Activated effector memory CD4-positive, alpha-beta T cell treated with Interleukin-2 at 50 U/mL for 16 hours (primary cell): ENCODE measurements at places on chromosomes 4 and X.

DNA sequence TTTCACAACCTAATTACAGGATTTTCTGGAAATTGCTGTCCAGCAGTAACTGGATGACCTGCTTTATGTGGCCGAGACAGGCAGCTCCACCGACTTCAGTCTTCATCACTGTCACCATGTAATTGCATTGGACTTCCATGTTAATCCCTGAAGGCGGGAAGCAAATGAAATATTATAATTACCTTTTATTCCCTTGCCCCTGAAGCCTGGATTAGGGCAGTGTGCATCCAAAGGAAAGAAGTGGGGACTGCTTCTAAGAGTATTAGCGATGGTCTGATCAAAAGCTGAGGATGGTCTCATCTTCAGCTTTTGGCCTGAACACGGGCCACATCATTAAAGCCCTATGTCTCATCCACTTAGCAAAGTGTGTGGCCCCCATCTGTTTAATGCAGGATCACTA is 311.6 kb upstream of the GALNT7 start:
- DNase-seq: no peak

DNA sequence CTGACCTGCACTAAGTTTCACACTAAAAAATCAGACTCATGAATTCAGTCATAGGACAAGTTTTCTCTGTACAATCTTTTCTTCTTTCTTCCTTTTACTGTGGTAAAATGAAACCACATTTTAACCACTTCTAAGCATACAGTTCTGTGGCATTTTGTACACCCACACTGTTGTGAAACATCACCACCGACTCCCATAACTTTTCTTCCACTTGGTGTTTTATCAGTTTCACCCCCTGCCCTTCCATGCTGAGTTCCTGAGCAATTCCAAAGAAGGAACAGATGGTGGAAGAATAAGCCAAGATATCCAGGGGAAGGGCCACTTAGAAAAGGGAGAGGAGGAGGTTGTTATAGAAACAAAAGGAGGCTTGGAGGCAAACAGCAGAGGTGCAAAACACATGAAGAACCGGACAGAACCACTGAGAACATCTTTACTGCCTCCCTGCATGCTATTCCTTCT is 22.6 kb downstream of the SLC25A4 start:
- DNase-seq: no peak

DNA sequence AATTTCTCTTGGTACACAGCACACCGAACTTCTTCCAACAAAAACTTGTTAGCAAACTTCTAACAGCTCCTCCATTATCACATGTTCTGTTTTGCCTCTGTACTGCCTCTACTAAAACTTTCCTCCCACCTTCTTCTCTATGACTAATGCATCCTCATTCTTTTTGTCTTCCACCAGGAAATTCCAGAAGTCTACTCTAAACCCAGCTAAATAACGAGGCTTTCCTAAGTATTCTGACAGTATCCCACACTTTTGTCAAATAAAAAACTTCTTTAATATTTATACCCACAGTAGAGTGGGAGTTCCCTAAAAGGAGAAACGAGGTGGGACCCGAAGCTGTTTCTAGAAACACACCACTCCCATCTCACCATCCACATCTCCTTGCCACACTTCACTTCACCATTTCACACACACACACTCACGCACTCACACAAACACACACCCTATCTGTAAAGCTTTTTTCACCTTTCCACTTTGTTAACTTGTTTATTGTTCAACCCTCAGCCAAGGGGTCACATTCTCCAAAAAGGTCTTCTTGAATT is 280.3 kb downstream of the ARAP2 start:
- no peak for DNase-seq

DNA sequence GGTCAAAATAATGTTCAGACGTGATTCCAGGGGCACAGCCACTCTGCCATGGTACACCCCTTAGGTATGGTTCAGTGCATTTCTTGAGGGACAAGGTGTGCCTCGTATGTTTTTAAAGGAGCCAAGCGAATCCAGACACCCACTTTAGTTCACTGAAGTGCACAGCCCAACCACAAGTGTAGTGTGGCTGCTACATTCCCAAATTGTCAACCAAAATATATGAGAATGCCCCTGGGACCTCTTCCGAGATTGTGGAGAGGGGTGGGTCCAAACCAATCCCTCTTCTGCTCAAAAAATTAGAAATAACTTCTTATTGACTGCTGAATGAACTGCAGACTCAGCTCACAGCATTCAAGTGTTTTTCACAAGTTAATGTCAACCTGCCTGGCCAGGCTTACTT is 7.4 kb upstream of the BRS3 start:
- DNase-seq: no peak
